Natural killer cell (primary cell): ENCODE measurements at places on chromosomes 12 and 14.

- no peak for DNase-seq
These were observed 48.4 kb downstream of the ATL1 start for GRCh38 chr14:50608302-50608851.

DNA sequence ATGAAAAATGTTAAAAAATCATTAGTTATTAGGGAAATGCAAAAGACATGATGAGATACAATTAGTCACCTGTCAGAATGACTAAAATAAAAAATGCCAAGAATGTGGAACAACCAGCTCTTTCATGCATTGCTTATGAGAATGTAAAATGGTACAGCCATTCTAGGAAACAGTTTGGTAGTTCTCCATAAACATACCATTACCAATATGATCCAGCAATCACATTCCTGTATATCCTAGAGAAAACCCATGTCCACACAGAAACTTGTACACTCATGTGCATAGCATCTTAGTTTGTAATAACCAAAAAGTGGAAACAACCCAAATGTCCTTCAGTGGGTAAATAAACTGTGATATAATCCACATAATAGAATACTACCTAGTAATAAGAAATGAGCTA is 245.7 kb downstream of the FUT8 start:
- no peak for DNase-seq

DNA sequence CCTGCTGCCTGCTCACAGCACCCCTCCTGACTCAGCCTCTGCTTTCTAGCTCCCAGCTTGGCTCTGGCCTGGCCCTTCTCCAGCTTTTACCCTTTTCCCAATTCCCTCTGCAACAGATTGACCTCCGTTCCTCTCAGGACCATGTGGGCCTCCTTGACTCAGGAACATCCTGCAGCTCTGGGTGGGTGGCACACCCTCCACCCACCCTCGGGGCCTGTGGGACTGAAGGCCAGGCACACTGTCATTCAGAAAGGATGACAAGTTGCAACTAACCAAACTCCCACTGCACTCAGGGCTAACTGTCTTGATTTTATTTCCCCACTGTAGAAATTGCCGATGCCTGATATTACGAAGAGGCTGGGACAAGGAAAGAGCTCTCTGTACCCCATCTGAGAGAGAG is 59.4 kb downstream of the HELB start:
- DNase-seq, result no peak

DNA sequence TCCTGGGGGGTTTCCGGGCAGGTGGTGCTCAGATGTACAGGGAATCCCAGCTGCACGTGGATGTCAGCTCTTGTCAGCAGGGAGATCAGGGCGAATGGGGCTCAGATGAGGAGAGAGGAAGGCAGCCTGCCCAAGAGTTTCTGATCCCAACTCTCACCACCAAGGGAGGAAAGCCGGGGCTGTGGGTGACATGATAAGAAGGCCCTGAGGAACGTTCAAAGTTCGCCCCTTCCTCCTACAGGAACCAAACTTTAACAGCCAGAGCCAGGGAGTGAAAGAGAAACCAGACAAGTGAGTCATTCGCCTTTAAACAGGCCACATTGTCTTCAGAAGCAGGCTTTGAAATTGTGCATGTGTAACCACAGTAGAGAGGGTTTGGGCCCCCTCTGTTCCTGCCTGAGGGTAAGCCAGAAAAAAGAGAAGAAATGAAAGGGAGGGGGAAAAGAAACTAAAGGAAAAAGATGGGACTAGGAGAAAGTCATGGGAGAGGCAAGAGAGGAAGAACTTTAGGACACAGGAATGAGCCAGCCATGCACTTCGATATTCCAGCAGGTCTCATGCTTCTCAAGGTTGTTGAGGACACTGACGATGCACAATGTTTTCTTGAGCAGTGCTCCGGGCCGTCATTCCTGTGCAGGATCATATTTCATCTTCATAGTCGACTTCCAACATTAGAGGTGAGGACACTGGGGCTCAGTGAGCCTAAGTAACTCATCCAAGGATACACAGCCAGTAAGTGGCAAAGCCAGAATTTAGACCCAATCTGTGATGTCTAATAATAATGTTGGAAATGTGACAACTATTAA is 691.4 kb upstream of the TBX3 start:
- no peak for DNase-seq

DNA sequence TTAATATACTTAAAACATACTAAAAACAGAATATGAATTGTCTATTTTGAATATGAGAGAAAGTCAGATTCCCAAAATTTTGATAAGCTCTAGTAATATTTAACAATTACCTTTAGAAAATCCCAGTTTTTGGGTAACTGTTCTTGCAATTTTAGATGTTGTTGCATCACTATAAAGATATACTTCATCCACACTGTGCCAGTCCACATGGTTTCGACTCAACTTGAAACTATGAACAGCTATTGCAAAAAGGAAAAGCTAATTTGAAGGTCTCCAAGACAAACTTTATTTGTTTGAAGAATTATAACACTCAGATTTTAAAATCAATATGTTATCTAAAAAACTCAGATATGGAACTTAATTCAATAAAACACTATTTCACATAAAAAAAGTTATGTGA is 59.9 kb downstream of the DDHD1 start:
- no peak for DNase-seq

DNA sequence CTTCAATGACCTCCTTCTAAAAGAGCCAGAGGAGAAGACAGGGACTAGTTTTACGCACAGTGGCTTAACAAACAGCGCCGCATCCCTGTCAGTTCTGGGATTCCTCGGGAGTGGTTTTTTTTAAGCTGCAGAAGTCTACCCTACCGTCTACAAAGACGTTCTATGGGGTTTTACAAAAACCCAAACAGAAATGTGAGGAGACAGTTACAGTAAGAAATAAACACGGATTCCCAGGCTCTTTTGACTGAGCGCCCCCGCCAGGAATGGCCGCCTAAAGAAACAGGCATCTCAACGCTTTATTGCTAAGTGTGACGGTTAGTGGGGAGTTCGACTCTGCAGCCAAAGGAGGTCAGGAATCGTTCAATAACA is 484 bp downstream of the ALKBH1 start:
- DNase-seq, result no peak

DNA sequence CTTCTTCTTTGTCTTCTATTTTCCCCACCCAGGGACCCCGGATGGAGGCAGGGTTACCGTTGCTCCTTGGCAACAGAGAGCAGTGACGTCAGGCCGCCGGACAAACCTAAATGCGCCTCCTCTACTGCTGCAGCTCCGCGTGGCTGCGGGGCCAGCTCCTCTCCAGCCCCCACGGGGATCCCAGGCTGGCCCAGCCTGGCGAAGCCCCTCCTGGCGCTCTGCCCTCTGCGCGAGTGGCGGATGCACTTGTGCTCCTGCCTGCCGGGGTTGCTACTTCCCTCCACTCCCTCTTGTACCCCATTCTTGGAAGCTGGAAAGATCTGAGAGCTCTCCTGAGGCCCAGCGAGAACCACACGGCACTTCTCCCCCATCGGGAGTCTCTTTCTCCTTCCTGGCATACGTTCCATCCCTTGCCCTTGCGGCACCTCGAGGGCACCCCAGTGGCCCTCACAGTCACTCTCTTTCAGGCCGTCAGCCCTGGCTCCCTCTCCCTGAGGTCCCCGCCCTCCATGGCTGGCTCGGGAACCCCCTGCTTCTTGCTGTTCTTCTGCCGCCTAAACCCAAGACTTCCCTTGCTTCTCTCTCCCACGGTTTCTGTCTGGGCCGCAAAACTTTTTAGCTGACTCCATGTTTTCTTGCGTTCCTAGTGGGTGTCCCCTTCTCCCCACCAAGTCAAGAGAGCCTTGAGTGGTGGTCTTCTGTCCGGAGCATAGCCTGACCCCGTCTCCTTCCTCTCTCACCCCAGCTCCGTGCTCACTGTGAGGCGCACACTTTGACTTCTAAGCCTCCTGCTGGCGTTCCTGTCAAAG is 121.7 kb downstream of the PAPOLA start:
- DNase-seq, result no peak

DNA sequence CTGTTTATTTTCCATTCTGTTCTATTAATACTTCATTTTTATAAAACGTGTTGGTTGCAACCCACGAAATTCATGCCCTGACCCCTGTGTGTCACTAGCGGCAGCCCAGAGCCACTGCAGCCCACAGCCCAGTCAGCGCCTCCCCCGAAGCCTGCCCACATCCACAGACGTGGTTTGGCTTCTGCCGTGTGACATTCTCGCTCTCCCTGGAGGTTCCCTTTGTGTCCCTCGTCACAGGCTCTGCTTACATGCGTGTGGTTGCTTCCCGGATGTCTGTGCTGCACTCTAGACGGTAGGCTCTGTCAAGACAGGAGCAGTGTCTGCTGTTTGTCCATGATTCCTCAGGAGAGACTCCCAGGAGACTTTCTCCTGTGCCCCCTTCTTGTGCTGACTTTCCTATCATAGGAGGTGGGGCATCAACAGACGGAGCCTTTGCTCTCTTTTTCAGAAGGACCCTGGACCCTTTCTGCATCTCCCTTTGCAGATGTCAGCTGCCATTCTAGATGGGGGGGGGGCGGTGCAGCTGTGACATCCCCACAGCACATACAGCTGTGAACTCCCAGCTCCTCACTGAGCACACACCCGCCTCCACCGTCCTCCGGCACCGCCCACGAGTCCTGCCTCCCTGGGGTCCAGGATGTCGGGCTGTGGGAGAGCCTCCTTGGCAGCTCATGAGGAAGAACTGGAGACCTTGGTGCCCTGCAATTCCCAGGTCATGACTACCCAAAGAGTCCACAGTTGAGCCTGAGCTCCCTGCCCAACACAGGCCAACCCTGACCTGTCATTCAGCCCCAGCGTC is 36.8 kb upstream of the PIWIL1 start:
- DNase-seq, result no peak

GRCh38 chr12:95266254-95266653 is 48.6 kb downstream of the VEZT start:
- no peak for DNase-seq

GRCh38 chr14:73245480-73246325 is 8.4 kb downstream of the PAPLN start:
- peak; percentile 39 for DNase-seq
